NCI-H524 (cell line): ENCODE measurements at places on chromosomes 6 and 20.

- DNase-seq: peak; percentile 69
Measured at GRCh38 chr6:99613705-99614429, 7.2 kb downstream of the PRDM13 start.

- no peak for DNase-seq
Measured at GRCh38 chr6:165676435-165677068, 13.5 kb upstream of the PDE10A start.

GRCh38 chr6:7424967-7425807 is 35.6 kb downstream of the RIOK1 start:
- DNase-seq: peak; percentile 14

- DNase-seq: no peak
Measured at GRCh38 chr20:41086402-41087324, 50.7 kb upstream of the PLCG1 start.

DNA sequence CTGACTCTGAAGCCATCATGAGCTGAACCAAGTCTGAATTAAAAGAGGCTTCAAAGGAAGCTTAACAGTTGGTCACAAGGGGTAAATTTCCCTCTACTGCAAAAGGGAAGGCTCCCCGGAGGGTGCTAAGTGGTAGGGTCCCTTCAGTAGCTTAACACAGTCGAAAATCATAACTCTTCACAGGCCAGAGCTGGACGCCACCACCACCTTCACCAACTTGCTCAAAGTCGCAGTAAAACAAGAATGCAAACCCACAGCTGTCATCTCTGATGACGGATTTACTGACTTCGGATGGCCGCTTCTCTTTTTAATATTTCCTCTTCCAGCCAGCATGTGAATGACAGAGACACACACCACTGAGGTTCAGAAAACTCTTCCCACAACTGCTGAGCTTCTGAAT is 144.7 kb upstream of the FBXL4 start:
- DNase-seq: no peak

GRCh38 chr6:34638834-34639736 is 57.5 kb downstream of the ILRUN start:
- DNase-seq: no peak

DNA sequence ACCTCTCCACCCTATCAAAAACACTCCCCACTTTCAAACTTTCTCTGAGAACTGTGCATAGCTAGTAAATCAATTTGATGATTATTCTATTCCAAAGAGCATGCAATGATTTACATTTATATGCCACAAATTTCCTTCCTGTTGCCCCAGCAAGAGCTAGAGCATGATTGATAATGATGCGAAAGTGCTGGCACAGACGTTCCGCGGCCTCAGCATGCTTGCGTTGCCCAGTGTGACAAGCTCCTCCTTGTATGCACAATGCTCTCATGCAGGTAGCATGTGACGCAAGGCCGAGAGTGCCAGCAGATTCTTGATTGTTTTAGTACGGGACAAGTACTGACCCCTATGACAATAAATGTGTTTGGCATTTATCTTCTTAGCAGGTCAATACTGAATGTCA is 696.3 kb upstream of the SLC35B3 start:
- no peak for DNase-seq

GRCh38 chr20:12966468-12967085 is 42.2 kb upstream of the SPTLC3 start:
- DNase-seq: peak; percentile 59

GRCh38 chr6:39195792-39196385 is 33.4 kb downstream of the KCNK5 start:
- no peak for DNase-seq

GRCh38 chr6:132843316-132844035 is 29.1 kb downstream of the RPS12 start:
- DNase-seq: no peak

- DNase-seq: no peak
Measured at GRCh38 chr6:158867381-158868121, 48.4 kb upstream of the EZR start.

DNA sequence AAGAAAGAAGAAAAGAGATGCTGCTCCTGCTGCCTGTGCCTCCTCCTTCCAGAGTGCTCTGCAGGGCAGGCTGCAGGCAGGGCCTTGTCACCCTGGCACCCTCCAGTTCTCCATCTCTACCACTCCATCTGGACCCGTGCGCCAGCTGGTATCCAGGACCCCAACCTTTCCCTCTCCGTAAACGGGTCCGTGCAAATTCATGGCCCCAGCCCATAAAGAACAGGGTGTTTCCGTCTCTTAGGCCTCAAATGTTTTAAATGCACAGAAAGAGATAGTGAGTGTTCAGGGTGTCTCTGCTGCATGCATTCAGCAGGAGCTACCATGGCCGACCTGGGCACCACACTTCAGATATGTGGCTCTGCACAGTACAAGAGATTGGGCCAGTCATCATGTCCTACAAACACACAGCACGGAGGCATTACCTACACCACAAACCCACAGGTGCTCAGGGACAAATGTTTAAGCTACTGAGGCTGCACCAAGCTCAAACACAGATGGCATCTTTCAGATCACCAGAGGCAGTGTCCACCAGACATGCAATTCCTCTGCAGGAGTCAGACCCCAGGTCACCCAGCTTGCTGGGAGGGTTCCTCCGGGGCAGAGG is 258.1 kb downstream of the DLL1 start:
- no peak for DNase-seq

DNA sequence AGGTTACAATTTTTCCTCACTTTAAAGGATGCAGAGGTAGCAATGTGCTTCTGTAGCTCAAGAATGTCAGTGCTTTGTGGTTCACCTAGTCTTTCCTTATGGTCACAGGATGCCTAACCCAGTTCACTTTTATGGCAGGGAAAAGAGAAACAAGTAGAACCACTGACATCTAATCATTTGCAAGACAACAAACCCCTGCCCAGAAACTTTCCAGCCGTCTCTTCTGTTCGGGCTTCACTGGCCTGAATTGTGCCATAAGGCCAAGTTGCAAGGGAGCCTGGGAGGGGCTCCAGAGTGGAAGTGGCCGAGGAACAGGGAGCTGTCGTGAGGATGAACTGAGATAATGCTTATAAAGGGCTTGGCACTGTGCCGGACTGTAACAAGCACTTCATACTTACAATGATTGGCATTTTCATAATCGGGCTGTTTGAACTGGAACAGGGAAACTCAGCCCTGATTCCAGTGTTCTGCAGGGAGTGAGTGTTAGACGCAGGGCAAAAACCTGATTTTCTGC is 212.6 kb downstream of the BCAS1 start:
- peak; percentile 85 for DNase-seq

GRCh38 chr6:40194447-40195170 is 260.3 kb upstream of the MOCS1 start:
- DNase-seq: no peak

DNA sequence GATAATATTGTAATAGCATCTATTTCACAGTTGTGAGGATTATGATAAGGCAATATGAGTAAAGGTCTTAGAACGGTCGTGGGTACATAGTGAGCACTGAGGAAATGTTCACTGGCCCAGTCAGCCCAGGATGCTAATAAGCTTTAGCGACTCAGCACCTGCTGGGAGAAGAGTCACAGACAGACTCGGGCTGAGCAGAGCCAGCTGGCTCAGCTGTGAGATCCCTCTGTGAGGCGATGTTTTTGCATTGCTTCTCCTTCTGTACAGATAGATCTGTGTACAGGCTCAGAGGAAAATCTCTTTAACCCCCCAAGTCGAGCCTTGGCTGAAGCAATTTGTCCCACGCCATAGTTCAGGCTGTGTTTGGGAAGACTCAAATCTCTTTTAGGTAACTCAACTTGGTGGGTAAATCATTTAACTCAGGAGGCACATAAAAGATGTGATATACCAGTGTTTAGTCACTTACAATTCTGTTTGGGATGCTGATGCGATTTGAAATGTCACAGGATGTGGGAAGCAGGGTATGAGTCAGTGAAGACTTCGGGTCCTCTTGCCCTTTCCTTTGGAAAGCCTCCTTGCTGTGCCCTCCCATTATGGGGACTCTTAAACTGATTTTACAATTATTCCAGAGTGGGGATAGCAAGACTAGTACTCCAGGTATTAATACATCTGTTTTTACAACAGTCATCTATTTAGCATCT is 53.1 kb downstream of the PHACTR1 start:
- DNase-seq: peak; percentile 70

GRCh38 chr6:133225560-133225959 is 15.6 kb upstream of the EYA4 start:
- DNase-seq: peak; percentile 44

- DNase-seq: no peak
Measured at GRCh38 chr6:127938701-127939100, 37.8 kb upstream of the THEMIS start.

DNA sequence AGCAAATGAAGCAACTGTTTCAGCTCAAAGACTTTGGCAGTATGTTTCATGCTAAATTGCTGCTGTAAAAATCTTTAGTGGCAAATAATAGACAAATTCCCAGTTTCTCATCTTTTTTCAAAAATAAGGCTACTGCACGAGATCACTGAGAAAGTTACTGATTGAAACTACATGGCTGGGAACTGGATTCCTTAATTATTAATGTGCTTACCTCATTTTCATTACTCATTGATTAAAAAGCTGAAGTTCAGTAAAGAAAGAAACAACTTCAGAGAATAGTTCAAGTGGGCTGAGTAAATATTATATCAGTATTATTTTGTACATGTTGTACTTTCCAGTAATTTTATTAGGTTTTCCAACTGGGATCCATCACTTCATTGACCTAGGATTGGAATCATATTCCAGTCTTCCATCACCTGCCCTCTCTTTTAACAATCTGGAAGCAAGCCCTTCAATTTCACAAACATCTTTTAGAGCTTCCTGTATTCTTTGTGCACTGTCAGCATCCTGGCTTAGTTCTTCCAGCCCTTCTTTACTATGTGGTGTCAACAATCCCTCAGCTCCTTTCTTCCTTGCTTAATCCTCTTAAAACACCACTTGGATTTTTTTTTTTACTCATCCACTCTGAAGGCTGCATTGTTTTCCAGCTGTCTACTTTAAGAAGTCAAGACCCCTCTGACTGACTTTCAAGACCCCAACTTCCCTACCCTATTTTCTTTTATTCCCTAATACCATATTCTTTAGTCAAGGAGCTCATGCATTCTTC is 4.3 kb downstream of the MEI4 start:
- peak; percentile 11 for DNase-seq

DNA sequence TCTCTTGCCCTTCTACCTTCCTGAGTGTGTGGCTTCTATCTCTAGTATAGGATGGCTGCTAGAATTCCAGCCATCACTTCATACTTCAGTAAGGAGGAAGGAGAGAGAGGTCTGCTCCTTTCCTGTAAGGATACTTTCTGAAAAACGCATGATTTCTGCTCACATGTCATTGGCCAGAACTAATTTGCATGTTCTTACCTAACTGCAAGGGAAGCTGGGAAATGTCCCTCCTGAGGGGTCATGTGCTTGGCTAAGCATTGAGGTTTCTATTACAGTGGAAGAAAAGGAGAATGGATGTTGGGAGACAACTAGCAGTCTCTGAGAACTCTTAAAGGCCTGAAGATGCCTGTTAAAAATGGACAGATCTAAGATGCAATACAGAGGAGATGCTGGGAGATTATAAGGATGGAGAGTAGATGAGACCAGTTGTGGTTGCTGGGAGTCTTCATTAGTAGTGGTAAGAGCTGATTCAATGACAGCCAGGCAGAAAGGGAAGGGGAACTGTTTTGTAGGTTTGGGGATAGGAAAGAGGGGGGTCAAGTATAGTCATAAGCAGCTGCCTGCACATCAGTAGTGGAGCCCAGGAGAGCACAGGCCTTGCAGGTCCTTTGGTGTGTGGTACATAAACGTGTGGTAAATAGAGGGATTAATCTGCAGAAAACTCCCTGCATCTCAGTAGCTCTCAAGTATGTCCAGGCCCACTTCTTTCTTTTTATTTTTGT is 20.2 kb downstream of the CDS2 start:
- DNase-seq: no peak

- DNase-seq: no peak
Measured at GRCh38 chr20:37411408-37412219, 65.7 kb downstream of the SRC start.

GRCh38 chr6:135890876-135891275 is 39.4 kb downstream of the PDE7B start:
- DNase-seq: peak; percentile 64

DNA sequence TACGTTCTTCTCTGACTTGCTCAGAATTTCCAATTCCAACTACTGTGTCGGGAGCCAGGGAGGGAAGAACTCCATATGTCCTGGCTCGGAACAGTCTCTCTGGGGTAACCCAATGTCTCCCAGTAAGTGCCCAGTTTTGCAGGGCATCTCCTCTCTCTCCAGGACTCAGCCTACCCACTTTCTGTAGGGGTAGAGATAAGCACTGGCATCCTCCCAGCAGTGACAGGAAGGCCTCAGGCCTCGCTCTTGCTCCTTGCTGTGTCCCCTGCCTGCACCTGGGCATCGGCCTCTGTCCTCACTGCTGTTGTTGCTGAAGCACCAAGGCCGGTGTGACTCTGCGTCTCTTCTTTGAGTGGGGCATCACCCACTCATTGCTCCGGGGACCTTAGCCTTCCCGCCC is 388.9 kb upstream of the JARID2 start:
- no peak for DNase-seq

DNA sequence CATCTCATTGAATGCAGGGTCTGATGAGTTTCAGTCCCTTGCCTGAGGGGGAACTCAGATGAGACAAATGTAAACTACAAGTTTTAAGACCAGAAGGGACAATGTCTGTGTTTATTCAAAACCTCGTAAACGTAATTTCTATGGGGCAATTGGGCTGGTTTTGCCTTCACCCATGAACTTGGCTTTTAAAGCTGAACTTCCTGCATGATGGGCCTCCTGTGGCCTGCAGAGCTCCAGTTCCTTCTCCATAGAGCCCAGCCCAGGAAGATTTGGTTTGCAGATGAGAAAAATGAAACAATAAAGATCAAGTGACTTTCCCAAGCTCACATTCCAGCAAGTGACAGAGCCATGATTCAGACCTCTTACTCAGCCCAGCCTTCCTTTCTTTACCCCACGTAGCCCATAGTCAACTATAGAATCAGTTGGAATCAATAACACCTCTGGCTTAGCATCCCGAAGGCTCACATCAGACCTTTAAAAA is 612.3 kb downstream of the UTRN start:
- DNase-seq: no peak

DNA sequence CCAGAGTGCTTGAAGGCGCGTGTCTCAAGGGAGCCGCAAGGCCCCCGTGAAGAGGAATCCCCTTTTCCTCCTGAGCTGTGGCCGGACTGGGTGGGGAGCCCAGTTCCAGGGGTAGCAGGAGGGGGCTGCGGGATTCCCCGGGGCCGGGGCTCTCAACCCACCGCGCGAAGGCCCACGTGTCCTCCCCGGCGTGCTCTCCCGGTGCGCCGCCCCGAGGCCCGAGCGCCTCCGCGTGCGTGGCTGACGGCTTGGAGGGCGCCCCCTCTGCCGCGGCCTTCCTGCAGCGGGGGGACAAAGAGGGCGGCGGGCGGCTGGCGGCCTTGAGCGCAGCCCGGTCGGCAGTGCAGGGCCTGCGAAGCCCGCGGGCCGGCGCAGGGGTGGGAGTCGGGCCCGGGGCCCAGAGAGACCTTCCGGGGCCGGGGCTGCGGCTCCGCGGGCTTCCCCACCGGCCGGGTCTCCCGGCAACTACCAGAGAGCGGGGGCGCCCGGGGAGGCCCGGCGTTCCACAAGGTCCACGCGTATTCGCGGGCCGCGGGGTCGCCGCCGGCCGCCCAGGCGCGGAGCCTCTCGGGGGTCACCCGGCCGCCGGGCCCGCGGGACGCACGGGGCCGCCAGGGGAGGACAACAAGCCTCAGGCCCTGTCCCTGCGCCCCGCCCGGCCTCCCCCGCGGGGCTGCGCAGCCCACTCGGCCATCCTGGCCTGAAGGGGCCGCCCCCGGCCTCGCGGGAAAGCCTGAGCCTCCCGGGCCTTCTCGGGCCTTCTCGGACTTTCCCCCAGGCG is at the start of gene FAM217A:
FAM217A (minus strand) TSS at position 447 of the 781 bp plus-strand sequence. CDS start 1,723 bp downstream, outside the sequence.
- DNase-seq: no peak
